ENCODE measurements at places on chromosomes 3 and 15.

- no peak for DNase-seq
Measured at GRCh38 chr3:107208100-107208499, 169.1 kb upstream of the CCDC54 start.

DNA sequence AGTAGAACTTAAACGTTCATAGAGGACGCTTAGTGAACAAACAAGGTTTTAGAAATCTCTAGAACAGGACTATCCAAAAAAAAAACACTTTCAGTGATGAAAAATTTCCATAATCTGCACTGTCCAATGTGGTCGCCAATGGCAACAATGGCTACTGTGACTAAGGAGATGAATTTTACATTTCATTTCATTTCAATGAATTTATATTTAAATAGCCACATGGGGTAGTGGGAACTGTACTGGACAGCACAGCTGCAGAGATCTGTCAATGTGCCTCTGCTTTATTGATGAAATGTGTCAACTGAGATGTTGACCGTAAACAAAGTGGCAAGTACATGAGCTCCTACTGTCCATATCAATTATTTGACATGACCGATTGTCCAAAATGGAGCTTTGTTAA lies 222.5 kb downstream of the MAGI1 start:
- no peak for DNase-seq

- DNase-seq = no peak
Measured at GRCh38 chr3:193552923-193553322, 1.8 kb downstream of the ATP13A4 start.

- DNase-seq = no peak
Measured at GRCh38 chr3:83877910-83878309, 1080.9 kb upstream of the CADM2 start.

- no peak for DNase-seq
Measured at GRCh38 chr3:50195501-50196252, 4.3 kb downstream of the GNAT1 start.

DNA sequence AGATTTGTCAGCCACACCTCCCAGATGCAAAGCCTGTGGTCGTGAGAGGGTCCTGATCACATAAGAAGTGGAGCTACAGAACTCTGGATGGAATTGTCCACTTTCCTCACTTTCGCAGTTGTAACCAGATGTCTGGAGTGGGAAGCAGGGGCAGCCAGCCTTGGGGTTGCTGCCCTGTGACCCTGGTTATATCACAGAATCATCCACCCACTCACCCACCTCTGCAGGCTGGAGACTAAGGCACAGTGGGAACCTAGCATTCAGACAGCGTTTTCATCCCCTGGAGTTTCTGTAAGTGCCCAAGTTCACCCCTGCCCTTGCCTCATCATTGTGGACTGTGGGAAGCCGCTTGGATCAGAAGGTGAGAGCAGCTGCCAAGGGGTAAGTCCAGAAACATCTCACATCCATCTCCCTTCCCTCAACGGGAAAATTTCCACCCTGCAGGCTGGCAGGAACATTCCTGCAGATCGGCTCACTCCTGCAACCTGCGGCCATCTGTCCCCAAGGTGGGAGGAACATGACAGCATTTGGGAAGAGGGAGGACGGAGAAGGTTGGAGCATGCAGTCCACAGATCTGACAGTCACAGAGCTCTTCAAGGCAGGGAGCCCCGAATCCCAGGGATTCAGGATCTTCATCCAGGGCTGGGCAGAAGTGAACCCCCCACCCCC lies 2.9 kb upstream of the IQSEC1 start:
- DNase-seq = no peak

DNA sequence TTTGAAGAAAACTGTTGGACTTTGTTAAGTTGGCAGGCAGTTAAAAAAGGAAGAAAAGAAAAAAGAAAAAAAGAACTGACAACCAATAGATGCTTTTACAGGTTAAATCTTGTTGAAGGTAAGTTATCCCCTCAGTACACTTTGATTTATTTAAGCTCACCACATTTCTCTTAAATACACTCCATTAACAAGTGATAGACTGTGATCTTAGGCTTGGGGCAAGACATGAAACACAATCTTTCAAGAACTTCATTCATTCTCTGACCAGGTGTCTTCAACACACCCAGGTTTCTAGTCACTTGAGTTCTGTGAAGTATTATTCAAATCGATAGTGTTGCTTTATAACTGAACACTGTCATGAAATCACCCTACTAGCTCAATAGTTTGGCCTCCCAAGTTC lies 751.9 kb downstream of the ROBO1 start:
- DNase-seq = no peak

DNA sequence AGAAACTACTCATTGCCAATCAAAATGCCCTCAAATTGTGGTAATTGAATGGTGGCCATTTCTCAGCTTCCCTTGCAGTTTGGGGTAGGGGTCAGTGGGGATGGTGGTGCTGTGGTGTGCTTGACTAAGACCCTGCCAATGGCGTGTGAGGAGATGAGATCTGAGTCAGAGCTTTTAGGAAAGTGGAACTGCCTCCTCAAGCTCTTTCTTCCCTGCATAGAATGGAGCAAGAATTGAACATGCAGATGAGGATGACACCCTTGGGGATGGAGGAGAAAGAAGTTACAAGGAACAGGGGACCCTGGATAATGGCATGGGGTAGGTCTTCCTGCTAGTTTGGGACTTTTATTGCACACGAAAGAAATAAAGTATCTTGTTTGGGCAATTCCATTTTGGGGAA lies 188.0 kb downstream of the PEX5L start:
- DNase-seq = no peak

- no peak for DNase-seq
Measured at GRCh38 chr15:36177590-36178302, 401.7 kb upstream of the CDIN1 start.

DNA sequence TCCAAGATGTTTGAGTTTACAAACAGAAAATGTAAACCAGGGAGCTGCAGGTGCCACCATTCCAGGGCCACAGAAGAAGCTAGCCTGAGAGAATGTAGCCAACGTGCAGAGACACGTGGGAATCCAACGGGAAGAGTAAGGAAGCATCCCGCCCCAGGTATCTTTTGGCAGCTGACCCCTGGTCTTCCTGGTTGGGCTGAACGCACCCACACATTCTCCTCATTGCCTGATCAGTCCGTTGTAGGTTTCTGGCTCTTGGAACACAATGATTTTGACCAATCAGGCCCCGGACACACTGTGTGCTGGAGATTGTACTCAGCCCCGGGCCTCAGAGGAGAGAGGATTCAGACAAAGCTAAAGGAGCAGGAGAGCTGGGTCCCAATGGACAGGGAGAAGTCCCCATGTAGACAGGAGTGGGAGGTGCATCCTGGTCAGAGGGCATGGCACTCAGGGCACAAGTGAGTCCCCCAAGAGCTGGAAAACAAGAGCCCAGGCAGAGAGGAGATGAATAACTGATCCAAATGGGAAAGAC lies 102.3 kb downstream of the TPRA1 start:
- DNase-seq = peak; percentile 18

- no peak for DNase-seq
Measured at GRCh38 chr3:55159016-55159415, 231.2 kb upstream of the LRTM1 start.

GRCh38 chr3:75171630-75172230 lies 492.4 kb upstream of the FRG2C start:
- no peak for DNase-seq

- DNase-seq = no peak
Measured at GRCh38 chr15:59616379-59616778, 4.8 kb downstream of the GCNT3 start.

GRCh38 chr15:76514282-76514681 lies 177.7 kb downstream of the ISL2 start:
- no peak for DNase-seq

DNA sequence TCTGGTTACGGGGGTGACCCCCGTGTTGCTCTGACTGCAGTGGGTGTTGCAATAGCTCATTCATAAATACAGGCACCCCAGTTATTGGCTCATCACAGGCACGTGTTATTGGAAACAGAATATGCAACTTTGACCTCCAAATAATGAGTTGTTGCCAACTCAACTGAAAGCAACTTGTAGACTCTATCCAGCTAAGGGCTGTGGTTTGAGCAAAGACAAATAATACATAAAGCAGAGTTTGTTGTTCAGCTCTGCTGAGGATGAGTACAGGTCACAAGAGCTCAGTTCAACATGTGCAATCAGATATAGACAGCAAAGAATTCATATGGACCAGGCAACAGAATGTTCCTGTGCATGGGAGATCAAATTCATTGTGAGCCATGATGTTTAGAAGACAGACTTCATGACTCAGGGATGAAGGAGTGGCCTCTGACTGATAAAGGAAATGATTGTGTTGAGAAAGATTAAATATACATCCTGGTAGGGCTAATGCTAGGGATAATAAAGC lies 87.6 kb upstream of the LRIG1 start:
- no peak for DNase-seq

- no peak for DNase-seq
Measured at GRCh38 chr3:188974856-188975599, 196.7 kb upstream of the TPRG1 start.

- no peak for DNase-seq
Measured at GRCh38 chr3:68953816-68954444, 21.6 kb upstream of the TAFA4 start.

DNA sequence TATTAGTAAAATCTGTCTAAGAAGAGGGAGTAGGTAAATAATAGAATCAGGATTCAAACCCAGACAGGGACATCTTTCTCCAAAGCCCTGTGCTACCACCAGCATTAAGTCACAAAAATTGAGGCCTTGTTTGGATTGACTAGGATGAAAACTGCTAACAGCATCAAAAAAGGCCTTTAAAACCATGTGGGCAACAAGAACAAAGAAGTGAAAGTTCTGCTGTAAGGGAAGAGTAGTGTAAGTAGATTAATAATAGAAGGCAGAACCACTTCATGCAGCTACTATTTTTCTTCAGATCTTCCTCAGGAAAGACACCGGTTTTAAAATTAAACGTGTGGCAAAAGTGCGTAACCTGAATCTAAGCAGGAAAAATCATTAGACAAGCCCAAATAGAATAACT lies 15.3 kb upstream of the KBTBD12 start:
- no peak for DNase-seq

DNA sequence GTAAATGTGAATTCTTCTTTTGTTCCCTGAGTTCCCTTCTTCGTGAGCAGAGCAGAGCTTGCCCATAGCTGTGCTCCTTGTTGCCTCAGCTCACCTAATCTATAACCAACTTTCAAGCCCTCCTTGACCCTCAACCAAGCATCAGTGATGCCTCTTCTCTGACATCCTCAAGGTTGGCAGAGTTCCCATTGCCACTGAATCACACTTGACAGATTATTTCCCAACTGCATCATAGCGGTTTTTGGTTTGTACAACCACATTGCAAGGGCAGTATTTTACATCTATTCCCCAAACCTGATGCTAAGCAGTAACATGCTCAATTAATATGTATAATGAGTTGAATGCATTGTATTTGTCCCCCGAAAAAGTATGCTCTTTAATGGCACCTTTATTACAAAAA lies 133.0 kb upstream of the SNTN start:
- no peak for DNase-seq

- DNase-seq = no peak
Measured at GRCh38 chr3:20462723-20463122, 276.7 kb upstream of the SGO1 start.

- DNase-seq = no peak
Measured at GRCh38 chr3:141127344-141128125, 76.4 kb downstream of the SPSB4 start.

GRCh38 chr15:80498652-80499051 lies 94.5 kb downstream of the ARNT2 start:
- no peak for DNase-seq

GRCh38 chr3:141619450-141619849 lies 118.6 kb upstream of the RNF7 start:
- DNase-seq = no peak

DNA sequence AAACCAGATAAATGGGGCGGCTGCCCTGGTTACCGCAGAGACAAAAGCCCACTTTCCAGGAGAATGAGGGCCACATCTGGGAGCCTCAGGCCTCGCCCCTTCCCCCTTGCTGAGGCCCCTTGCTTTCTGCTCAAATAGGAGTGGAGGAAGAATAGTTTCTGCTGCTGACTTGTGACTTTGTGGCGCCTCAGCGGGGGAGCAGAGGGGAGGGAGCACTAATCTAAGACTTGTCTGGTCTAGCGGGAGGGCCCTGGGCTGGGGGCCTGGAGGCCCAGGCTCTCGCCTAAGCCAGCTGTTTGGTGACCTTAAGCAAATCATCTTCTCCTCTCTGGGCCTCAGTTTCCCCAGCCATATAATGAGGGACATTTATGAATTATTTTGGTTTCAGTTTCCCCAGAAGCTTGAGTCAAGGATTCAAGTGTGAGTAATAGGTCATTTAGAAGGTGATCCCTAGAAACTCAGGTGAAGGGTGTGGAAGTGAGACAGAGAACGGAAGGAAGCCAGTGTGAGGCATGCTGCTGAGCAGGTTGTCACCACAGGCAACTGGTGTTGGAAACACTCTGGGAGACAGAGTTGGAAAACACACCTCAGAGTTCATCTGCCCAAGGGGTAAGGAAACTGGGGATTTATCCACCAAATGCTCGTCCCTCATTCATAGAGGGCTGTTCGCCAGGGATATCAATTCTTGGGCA lies 25.9 kb upstream of the SMAD3 start:
- no peak for DNase-seq

GRCh38 chr3:4584456-4585249 lies 91.5 kb downstream of the ITPR1 start:
- peak; percentile 36 for DNase-seq

GRCh38 chr3:30600572-30600971 lies 5.8 kb upstream of the TGFBR2 start:
- no peak for DNase-seq

GRCh38 chr15:54197995-54198394 lies 219.8 kb downstream of the UNC13C start:
- DNase-seq = no peak

DNA sequence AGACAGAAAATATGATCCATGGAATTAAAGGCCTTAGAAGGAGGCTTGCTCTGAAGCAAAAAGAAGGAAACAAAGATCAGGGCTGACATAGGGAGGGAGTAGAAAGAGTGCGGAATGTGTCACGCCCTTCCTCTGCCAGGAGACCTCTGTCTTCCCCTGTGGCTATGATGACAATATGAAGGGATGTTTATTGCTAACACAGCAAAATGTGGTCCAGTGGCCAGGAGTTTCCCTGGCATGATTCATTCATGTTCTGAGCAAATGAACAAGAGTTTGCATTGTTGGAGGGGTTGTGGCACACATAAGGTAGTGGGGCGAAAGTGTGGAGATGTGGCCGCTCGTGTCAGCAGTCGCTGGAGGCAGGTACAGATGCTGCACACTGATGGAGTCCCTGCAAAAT lies 169.4 kb downstream of the SHQ1 start:
- DNase-seq = no peak

GRCh38 chr3:47652142-47652541 lies 73.5 kb upstream of the CSPG5 start:
- DNase-seq = no peak

DNA sequence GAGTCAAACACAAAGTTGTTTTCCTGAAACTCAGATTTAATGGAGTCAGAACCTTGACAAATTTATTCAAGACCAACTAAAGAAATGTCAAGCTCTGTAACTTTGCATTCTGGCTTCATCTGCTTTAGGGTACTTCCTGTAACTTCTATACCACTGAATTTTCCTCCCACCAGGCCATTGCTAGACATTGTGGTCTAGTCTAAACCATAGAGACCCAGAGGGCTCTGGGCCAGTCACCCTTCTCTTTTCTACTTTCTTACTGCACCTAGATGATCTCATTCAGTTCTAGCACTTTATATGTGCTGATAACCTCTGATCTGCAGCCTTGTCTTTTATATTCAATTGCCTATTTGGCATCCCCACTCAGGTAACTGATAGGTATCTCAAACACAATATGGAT lies 2.8 kb upstream of the OR5K1 start:
- no peak for DNase-seq

- DNase-seq = peak; percentile 22
Measured at GRCh38 chr3:128313071-128313725, 153.5 kb downstream of the DNAJB8 start.

- no peak for DNase-seq
Measured at GRCh38 chr3:127744253-127744815, 71.6 kb downstream of the ABTB1 start.

Data from activated T-cell treated with anti-CD3 and anti-CD28 coated beads, Interleukin-2, amount 50 U/mL, for 24 hours (primary cell).